ENCODE measurements at places on chromosomes 11 and 22.
A peak's percentile ranks its signal among the peaks of the same experiment; 100 is the strongest.

- DNase-seq, result no peak
These were observed 113.1 kb downstream of the BLID start for GRCh38 chr11:122002926-122003325.

DNA sequence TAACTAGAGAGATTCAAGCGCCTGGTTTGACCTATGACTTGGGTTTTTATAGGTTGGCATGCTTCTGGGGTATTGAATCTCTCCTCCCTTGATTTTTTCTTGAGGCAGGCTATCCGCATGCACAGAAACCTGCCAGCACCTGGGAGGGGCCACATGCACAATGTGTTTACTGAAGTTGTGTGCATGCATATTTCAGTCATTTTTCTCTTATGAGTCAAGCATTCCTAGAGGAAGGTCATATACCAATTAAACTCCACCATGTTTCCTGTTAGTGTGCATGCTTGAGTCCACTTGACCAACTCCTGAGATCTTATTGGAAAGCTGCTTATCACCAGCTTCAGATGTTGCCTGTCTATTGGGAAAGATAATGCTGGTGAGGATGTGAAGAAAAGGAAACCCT lies 1718.4 kb downstream of the LRRC4C start:
- DNase-seq, result no peak

- DNase-seq, result no peak
These were observed 1.3 kb downstream of the TIGD3 start for GRCh38 chr11:65355776-65356393.

- no peak for DNase-seq
These were observed 6.2 kb downstream of the ROBO4 start for GRCh38 chr11:124891373-124891861.

- DNase-seq, result no peak
These were observed 57.3 kb downstream of the CD82 start for GRCh38 chr11:44622721-44623258.

GRCh38 chr11:46682773-46683752 lies 17.4 kb downstream of the ARHGAP1 start:
- DNase-seq, result no peak

DNA sequence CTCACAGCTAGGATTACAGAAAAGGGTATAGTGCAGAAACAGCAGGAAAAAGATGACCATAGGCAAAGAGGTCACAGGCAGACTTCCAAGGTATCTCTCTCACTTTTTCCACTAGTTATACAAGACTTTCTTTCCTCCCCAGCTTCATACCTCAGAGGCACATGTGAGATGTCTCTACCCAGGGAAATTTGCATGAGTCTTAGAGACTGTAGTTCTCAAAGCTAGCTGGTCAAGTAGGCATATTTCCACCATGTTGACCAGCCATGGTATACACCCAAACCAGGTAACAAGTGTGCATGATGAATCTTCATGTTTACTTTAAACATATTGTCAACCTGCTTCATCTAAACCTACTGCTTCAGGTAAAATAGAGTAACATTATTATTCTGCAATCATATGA lies 27.9 kb downstream of the PRMT3 start:
- no peak for DNase-seq

DNA sequence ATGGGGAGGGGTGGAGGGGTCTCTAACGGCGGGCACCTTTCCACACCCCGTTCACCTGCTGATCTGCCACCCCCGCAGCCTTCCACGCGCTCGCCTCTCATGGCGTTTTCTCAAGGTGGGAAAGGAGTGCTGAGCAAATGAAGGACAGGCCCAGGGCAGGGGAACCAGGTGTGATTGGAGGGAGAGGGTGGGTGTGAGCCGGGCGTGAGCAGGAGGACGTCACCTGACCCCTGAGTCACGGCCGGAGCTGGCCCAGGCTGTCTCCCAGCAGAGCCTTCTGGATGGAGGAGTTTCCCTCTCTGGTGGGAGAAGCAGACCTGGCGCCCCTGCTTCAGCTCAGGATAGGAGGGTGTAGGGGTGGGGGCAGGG lies 14.0 kb upstream of the ARHGAP8 start:
- DNase-seq, result no peak

DNA sequence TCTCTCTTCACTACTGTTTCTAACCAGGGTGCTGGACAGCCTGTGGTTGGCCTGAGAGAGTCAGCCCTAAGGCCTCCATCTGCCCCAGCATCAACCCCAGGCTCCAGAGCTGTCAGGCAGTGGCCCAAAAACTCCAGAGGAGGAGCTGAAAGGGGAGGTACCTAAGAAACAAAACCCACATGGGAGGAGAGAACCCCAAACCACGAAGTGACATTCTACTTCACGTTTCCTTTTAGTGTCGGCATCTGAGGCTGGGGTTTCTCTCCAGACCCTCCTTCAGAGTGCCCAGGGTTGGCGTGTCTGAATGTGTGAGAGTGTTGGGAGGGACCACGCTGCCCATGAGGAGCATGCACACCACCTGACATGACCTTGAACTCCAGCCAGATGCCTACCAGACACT lies 69.8 kb upstream of the NNMT start:
- DNase-seq, result no peak

- DNase-seq, result peak; percentile 79
These were observed at the start of gene ADORA2A for GRCh38 chr22:24427500-24428164. TSS of gene ADORA2A (plus strand) at chr22:24427599. CDS start at chr22:24433405, 5,806 bp downstream.

DNA sequence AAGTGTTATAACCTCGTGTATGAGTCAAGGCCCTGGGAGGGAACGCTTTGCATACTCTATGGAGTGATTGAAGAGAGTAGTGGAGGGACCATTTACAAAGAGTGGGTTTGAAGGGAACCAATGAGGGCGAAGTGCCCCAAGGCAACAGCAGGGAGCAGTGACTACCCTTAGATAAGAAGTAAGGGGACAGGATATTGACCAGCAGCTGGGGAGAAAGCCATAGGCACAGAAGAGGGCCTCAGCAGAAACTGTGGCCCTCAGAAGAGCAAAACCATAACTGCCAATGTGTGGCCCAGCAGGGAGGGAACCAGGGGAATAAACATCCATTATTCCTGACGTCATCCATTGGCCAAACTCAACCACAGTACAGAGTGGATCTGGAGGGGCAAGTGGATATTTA lies 24.7 kb downstream of the PARVA start:
- no peak for DNase-seq

- DNase-seq, result no peak
These were observed 577.2 kb downstream of the LRRC4C start for GRCh38 chr11:40882301-40882700.

DNA sequence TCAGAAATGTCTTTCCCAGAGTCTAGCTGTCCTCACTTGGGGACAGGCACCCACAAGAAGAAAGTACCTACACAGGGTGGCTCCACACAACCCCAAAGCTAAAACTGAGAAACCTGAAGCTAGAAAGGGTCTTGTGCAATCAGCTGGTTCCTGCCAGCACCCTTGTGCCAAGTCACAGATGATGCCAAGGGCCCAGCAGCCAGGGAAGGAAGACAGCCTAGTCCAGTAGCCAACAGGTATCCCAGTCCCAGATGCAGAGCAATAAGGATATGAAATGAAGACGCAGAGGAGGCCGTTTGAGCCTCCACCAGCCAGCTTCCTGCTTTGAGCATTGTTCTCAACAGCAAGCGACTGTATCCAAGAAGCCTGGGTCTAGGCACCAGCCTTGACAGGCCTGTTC lies 6.1 kb downstream of the PLEKHA7 start:
- DNase-seq, result no peak

DNA sequence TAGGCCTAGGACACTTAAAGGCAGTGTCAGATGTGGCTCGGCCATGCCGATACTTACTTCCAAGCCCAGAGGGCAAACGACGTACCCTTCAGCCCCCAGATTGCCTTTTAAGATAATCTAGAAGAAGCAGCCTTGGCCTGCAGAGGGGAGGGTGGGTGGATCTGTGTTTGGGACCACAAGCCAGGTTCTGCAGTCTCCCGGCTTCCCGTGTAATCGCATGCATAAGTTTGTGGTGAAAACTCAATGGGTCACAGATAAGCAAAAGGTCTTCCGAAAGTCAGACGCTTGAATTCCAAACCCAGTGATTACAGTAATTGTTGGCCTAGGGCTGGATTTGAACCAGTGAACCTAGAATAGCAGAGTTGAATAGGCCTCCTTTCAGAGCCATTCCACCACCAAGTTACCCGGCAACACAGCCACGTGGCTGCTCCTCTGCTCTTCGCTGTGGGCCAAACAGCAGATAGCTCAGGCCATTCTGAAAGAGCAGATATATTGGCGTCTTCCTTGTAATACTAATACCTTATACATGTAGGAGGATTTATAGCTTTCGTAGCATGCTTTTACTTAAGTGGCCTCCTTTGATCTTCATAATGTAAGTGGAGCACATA lies 170.8 kb upstream of the CADM1 start:
- DNase-seq, result no peak

DNA sequence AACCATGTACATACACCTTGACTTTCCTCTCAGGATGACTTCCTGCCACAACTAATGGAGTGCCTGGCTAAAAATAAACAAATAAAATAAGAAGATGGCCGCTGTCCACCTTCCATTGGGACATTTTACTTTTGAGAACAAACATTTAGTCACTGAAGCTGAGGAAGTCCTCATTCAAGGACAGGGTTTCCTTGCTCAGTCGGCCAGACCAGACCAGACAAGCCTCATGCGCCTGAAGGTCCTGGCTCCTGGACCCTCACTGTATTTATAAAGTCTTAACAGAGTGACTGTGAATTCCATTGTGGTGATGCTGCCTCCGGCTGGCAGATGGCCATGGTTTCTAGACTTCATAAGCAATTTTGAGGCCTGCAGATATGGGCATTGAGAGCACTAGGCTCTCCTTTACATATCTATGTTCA lies 114.5 kb downstream of the MAML2 start:
- no peak for DNase-seq

- no peak for DNase-seq
These were observed 100.0 kb upstream of the GRAMD1B start for GRCh38 chr11:123330071-123330470.

DNA sequence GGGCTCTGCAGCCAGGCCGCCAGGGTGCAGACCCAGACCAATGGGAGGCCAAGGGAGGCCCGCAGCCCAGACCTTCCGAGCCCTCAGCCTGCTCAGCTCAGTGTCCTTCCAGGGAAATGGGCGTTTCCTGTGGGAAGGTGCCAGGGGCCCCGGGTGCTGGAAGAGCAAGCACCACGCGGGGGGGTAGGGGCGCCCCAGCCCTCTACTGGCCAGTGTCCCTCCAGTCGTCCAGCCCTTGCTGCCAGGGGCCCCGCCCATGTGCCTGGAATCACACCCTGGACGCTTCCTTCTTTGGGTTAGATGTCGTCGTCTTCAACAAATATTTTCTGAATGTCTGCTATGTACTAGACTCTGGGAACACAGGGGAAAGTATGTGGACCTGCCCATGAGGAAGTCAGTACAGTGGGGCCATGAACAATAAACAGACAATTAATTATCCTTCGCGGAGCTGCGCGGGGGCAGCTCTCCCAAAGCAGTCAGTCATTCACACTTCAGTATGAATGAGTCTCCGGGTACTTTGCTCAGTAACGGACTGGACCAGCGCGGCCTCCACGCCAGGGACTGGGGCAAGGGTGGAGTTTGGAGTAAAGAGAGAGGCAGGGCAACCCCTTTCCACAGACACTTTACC lies 60.2 kb downstream of the CDKN1C start:
- no peak for DNase-seq

DNA sequence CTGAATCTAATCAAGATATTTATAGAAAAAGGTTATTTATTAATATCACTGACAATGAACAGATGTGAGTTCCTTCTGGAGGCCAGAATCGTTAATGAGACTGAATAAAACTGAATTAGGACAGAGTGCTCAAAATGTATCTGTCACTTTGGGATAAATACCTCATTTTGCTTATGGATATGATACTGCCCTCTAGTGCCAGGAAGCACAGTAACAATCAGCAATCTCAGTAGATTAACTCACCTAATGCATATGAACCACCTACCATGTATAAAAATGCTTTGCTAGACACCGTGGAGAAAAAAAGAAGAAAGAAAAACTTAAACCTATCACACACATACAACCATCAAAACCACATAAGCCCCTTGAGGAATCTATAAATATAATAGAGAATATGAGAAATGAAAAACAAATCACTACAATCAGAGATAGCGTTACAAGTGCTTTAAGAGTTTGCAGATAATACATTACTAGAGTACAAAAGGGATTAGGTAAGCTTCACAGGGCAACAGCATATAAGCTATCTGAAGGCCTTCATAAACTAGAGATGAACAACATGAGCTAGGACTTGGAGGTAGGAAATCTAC lies 117.4 kb downstream of the SGSM3 start:
- DNase-seq, result no peak

- no peak for DNase-seq
These were observed 43.5 kb upstream of the MYEOV start for GRCh38 chr11:69250186-69251056.

DNA sequence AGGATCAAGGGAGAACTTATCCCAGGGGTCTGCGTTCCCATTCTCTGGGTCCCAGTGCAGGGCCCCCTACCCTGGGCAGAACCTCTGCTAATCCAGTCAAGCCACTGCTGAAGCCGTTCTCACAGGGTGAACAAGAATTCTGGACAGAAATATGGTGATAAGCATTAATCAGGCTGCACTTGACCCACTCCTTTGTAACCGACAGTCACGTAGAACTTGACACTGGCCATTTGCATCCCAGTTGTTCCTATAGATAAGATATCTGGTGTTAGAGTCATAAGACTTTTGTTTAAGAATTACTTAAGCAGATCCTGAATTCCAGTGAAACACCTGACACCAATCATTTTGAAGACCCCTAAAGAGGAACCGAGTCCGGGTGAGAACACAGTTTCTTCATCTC lies 107.5 kb upstream of the THY1 start:
- no peak for DNase-seq

DNA sequence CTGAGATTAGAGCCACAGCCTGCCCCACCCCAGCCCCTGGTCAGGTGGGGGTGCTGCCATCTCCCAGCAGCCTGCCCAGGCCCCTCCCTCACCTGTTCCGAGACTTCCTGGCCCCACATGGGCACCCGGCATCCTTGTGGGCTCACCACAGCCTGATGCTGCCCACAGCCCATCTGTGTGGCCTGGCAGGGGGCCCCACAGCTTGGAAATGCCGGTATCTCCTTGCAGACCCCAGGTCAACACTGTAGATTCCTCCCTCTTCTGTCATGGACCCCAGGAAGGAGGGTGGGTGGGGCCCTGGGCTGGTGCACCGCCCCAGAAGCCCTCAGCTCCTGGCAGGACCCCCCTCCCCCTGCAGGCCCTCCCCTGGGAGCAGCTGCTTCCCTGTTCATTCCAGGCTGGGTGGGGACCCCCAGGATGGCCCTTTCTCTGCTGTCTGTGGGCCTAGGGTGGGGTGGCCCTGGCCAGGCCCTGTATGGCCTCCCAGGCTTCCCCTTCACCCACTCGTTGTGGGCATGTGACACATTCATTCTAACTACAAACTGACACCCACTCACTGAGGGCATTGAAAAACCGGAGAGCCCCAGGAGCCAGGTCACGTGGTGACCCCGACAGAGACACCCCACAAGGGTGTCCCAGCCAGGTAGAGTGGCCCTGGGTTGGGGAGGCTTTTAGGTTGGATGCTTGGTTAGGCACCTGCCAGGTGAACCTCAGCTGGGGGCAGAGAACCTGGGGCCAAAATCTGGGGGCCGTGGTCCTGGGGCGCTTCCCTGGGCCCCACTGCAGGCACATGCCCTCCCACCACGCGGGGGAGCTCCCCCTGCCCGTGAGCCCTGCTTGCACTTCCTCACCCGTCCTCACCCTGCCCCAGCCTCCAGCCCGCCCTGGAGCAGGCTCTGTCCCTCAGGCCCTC lies 44.1 kb upstream of the CCDC188 start:
- DNase-seq, result no peak
